ENCODE measurements at places on chromosomes 6 and 20.

DNA sequence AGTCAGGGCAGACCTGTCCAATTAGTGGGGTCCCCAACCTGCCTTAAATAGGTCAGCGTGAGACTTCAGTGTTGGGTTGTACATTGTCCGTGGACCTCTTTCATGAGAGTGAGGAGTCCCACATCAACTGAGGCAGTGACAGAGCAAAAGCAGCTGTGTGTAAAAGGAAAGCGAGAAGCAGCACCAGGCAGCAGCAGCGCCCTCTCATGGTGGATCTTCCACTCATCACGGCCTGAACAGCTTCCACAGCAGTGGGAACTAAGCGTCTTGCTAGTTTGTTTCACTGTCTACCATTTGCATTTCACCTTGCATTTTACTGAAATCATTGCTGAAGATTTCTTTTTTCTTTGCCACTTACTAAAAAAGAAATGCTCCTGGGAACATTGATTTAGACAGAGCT, 333.8 kb downstream of the PKHD1 start:
- DNase-seq, result no peak

DNA sequence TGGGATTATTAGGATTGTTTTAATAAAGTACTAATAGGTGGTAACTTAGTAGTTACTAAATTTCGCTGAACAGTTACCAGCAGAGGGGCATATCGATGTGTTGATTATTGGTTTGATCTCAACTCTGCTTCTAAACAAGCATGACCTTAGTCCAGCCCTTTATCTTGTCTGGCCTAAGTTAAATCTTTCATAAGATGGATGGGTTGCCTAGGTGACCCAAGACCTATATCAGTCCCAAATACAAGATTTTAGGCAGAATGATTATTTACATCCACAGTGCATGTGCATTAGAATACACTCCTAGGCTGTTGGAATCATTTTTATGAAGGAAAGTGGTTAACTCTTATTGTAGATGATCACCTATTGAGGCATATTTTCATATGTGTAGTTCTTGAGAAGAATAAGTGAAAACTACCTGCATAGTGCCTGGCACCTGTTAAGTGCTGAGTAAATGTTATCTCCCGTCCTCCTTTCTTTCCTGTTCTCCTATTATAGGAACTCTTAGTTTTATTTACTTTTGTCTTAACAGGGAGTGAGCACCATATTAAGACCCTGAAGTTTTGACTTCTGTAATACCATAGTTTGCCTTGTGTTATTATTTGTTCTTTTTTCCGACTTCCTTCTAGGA, 1.1 kb downstream of the HSF2 start:
- no peak for DNase-seq

DNA sequence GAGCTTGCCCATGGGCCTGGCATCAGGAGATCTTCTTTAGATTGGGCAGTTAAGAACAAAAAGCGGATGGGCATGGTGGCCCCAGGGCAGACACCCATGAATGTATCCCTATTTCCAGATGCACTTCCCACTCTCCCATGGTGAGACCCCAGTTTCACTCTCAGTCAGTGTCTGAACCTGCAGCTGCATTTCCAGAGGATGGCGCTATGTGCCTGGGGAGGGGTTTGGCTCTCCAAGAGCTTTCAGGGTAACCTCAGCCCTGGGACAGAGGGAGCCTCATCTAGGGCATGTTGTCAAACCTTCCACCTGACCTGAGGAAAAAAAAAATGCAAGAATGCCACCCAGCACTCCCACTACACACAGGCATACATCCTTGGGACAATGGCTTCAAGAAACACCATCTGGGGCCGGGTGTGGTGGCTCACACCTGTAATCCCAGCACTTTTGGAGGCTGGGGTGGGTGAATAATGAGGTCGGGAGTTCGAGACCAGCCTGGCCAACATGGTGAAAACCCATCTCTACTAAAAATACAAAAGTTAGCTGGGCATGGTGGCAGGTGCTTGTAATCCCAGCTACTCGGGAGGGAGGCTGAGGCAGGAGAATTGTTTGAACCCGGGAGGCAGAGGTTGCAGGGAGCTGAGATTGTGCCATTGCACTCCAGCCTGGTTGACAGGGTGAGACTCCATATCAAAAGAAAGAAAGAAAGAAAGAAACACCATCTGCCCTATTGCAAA, 1.9 kb downstream of the CST9L start:
- DNase-seq, result no peak

DNA sequence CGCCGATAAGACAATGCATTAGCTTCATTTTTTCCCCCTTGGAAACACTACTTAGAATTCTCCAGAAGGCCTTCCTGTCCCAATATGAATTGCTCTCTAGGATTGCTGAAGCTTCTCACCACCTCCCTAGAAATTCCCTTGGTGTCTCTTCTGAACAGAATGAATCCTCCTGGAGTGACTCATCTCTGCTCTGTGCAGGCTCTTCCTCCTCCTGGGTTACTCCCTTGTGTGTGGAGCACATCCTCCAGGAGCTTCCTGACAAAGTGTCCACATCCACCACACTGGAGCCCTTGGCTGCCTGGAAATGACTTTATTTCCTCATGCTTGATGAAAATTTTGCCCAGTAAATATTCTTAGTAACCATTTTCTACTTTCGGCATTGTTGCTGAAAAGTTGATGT, 54.4 kb downstream of the DTNBP1 start:
- DNase-seq, result peak; percentile 34

- no peak for DNase-seq
Observed at GRCh38 chr6:9428421-9429172, 986.3 kb downstream of the TFAP2A start.

- DNase-seq, result no peak
Observed at GRCh38 chr6:51049288-51049982, 230.8 kb downstream of the TFAP2B start.

GRCh38 chr20:59813126-59813947, 120.1 kb downstream of the SYCP2 start:
- DNase-seq, result no peak

GRCh38 chr6:144555066-144555465, 269.9 kb downstream of the UTRN start:
- no peak for DNase-seq

- DNase-seq, result no peak
Observed at GRCh38 chr6:4133941-4134838, 1.2 kb downstream of the ECI2 start.

DNA sequence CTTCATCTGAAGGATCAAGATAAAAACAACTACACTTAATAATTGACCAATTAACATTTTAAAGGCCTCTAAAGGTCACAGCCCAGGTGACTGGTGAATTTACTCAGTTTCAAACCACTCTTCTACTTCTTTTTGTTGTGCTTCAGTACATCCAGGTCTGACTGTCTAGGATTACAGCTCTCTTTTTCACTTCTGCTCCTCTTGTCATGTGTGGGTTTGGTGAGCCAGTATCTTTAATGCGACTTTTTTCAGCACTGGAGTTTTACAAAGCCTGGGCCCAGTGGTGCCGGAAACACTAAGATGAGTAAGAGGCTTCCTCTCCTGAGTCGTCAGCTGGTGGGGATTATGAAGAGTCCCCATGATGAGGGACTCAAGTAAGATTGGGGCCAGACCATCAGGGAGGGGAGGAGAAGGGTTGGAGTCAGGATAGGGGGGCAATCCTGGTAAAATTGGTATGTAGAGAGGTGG, 27.0 kb downstream of the HECA start:
- no peak for DNase-seq

DNA sequence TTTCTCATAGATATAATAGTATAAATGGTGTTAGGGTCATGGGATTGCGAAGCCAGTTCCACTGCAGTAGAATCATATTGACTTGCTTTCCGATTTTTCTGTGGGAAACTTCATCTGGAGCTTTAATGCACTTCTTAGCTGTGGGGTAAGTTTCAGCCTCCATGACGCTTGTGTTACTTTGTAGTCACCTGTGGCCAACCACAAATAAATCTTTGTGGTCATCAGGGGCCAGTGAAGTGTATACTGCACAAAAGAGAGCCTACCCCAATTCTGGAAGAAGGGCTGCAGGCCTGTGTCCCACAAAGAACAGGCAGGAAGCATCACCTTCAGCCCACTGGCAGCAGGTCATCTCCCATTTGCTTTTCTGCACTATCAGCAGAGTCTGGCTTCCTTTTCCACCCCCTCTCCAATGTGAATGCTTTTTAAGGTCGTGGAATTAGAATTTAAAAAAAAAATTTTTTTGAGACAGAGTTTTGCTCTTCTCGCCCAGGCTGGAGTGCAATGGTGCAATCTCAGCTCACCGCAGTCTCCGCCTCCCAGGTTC, 32.0 kb downstream of the MTHFD1L start:
- no peak for DNase-seq

DNA sequence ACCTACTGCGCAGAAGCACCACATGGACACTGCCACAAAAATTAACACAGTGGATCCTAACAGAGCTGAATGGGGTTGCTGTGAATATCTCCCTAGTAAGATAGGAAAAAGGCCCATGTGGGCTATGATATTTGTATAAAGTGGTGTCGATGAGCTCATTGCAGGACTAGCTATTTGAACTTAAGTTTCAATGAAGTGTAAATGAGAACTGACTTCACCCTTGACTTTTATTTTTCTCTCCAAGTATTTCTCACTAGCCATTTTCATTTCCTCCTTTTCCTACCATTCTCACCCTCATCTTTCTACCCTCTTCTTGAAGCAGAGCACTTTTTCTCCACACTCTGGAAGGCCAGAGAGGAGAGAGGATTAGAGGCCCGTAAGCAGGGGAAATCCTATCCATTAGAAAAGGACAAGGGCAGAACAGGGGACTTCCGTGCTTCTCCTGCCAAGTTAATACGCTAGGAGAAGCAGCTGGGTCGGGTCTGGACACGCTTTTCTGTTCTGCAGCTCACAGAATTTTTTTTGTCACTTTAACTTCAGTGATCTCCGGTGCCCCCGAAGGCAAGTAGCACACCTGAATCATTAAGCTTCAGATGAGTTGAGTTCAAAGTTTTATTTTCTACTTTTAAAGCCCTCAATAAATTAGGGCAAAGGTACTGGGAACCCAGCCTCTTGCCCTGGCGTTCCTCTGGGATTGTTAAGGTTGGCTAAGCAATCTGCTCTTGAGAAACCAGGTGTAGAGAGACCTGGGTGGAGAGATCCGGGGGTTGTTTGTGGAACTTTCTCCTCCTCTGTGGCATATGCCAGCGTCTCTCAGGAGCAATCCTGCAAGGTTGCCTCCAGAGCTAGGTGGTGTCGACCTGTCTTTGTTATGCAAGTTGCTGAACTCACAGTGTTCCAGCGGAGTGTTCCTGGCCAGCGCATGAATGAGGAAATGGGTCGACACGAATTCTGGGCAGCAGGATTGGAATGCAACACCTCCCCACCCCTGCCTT, 56.2 kb upstream of the ARID1B start:
- no peak for DNase-seq

DNA sequence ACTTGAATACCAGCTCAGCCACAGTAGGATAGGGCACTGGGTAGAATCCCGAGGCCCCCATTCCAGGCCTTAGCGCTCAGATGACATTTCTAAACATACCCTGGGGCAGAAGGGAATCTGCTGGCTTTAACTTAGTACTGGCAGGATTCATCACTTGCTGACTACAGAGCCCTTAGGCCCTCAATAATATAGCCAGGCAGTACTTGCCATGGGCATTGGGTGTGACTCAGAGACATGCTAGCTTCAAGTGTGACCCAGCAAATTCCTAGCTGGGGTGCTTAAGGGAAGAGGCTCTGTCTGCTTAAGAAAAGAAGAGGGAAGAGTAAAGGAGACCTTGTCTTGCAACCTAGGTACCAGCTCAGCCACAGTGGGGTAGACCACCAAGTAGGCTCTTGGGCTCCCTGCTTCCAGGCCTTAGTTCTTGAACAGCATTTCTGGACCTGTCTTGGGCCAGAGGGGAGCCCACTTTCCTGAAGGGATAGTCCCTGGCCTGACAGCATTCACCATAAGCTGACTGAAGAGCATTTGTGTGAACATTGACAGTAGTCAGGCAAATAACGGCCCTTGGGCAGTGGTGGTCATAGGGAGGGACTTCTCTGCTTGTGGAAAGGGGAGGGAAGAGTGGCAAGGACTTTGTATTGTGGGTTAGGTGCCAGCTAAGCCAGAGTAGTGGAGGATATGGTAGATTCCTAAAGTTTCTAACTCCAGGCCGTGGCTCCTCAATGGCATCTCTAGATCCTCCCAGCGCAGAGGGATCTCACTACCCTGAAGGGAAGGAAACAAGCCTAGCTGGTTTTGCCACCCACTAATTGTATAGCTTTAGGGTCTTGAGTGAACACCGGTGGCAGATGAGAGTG, 48.5 kb upstream of the HACE1 start:
- DNase-seq, result peak; percentile 4

DNA sequence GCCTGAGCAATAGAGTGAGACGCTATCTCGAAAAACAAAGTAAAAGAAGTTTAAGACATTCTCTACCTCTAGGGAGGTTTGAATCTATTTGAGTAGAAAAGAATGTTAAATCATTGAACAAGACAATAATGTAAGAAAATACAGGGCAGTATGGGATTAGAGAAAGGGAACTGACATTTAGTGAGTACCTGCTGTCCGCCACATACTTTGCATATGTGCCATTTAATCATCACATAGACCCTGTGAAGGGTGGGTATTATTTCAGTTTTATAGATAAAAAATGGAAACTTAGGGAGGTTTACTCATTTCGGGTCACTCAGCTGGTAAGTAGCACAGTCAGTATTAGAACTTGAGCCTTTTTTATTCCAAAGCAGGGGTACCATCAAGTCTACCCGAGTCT, 31.4 kb downstream of the STK4 start:
- DNase-seq, result no peak

GRCh38 chr20:60727425-60727824, 524.6 kb upstream of the CDH4 start:
- no peak for DNase-seq

DNA sequence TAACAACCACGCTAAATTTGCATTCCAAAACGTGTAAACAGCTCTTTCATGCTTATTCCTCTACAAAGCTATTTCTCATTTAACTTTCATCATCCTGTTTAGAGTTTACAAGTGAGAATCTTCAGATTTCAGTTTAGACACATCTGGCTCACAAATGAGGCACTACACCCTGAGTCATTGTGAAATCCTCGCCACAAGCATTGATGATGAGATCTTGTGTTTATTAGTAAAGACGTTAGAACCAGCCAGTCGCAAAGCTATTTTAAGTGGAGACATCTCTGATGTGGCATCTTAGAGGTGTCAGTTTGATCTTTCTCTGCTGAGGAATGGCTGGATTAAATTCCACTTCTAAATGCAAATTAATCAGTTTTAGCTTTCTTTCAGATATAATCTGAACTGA, 8.3 kb upstream of the ISM1 start:
- peak; percentile 19 for DNase-seq

DNA sequence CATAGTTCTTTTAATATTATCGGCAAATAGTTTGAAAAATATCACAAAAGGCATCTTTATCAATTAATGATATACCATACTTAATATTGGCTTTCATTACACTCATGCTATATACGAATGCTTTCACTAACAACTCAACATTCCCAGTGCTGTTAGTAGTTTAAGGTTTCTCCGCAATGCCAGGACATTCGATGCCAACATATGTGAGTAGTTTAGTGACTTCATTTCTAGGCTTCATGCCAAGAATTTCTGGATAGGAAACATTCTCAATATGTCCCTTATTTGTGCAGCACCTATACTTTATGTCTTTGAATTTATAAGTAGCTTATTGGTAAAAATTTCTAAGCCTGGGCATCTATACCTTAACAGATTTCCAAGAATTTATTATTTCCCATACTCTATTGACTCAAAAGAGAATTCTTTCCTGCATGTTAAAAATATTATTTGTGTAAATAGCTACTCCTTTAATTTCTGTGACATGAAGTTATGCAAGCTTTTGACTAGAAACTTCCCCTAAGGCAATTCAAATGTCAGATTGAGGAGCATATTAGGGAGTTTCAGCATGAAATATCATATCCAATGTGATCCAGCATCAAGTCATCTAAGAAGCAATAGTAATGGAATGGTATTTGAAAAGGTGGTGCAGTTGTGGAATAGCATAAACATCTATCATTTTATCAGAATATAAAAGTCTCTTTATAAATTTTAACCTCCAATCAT, 236.0 kb upstream of the STXBP5 start:
- peak; percentile 54 for DNase-seq

- no peak for DNase-seq
Observed at GRCh38 chr6:71106276-71106675, 149.4 kb upstream of the B3GAT2 start.
